ENCODE measurements at places on chromosomes 3 and 15.

DNA sequence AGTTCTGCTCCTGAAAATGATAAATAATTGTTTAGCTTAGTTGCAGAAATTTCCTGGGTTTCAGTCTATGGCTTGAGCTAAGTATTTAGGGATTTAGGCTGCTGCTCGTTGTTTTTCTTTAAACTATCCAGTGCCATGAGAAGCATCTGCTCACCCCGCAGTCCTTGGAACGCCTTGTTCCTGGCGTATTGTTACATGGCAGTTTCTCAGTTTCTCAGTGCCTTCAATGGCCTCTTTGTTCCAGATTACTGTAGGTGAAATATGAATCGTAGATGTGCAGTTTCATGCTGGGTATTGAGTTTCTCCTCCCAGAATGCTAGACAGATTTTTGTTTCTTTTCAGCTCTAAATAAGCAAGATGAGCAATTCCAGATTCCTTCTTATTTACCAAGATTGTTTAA is 269.5 kb upstream of the GBE1 start:
- no peak for DNase-seq

- DNase-seq: no peak
These were observed 79.5 kb upstream of the FGF7 start for GRCh38 chr15:49343546-49343945.

- DNase-seq: no peak
These were observed 28.9 kb downstream of the TGM4 start for GRCh38 chr3:44903314-44903713.

DNA sequence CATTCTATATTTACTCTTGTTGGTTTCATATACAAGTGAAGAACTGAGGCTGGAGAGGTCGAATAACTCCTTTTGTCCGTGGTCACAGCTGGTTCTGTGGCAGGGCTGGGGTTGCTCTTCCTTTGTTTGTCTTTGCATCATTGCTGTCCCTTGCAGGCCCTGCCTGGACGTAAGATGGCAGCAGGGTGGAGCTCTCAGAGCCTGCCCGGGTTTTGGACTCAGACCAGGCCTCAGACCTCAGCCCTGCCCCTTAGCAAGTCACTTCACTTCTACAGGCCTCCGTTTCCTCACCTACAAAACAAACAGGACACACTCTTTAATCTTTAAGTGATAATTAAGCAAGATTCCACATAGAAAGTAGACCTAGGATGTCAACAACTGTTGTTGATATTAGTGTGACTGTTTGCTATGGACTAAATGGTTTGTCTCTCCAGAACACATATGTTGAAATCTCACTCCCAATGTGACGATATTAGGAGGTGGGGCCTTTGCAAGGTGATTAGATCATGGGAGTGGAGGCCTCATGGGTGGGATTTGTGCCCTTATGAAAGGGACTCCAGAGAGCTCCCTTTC is 65.6 kb upstream of the PLXNA1 start:
- no peak for DNase-seq

DNA sequence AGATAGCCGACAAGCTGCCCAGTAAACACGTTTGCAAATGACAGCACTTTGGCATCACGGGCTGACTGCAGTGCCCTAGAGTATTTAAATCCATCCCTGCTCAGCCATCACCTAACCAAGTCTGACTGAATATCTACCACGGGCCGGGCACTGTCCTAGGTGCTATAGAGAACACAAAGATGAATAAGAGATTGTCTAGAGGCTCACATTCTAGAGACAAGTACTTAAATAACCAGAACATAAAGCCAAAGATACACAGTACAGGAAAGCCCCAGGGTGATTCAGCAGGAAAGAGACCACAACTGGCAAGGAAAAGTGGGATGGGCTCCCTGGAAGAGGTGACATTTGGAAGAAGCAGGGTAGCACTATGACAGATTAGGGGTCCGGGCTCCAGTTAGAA is 103.5 kb downstream of the MYLK start:
- no peak for DNase-seq

DNA sequence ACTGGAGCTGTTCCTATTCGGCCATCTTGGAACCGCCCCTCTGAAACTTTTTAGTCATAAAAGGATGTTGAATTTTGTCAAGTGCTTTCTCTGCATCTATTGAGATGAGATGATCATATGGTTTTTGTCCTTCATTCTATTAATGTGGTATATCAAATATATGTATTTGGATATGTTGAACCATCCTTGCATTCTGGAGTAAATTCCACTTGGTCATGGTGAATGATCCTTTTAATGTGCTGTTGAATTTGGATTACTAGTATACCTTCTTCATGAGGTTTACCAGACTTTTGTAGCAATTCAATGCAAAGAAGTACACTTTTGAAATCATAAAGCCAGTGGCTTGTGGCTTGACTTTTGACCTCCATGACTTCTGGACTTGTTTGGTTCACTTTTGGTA is 33.4 kb upstream of the XRN1 start:
- DNase-seq: no peak

- no peak for DNase-seq
These were observed 189.3 kb upstream of the SGO1 start for GRCh38 chr3:20375302-20375701.

GRCh38 chr3:183354325-183354831 is 74.0 kb downstream of the MCF2L2 start:
- no peak for DNase-seq

DNA sequence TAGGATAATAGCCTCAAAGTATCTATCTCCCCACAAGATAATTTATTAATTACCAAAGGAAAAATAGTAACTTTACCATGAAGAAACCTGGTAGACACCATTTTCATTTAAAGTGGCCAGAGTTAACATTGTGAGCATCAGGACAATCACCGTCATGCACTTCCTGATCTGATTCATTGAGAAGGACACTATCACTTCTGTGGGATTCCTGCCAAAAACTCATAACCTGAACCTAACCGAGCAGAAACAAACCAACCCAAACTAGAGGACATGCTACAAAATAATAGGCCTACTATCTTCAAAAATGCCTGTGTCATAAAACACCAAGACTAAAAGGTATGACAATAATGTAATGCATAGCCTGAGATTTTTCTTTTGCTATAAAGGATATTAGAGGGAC is 39.0 kb downstream of the FSIP1 start:
- DNase-seq: no peak

DNA sequence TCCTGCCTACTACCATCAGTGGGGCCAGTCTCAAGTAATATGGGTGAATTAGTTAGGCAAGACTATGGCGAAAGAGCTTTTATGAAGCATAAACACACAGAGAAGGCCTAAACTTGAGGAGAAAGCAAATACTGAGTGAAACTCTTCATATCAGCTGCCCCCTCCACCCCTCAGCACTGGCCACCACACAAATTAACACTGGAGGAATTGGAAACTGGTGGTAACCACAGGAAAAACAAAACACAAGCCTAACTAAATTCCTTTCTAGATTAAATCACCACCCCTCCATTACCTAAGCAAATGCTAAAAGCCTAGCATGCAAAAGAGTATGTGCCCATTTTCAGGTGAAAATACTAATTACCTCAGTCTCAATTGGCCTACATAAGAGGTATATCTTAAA is 774.7 kb upstream of the NECTIN3 start:
- no peak for DNase-seq

DNA sequence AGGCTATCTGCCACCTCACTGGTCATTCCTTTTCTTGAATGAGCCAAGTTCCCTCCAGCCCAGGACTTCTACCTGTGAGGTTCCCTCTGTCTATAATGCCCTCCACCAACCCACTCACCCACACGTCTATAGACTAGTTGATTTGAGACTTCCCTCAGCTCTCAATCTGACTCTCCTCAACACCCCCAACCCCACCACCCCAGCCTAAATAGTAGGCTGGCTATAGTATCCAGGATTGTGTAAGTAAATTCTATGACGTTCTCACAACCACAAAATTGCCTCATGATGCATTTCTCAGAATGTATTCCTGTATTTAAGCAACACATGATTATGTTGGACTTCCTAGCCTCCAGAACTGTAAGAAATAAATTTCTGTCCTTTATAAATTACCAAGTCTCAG is 2.2 kb downstream of the PLSCR1 start:
- DNase-seq: no peak

- DNase-seq: no peak
These were observed 43.8 kb downstream of the WWTR1 start for GRCh38 chr3:149613988-149614387.

- no peak for DNase-seq
These were observed 4.9 kb downstream of the ADIPOQ start for GRCh38 chr3:186847437-186847836.

GRCh38 chr3:155504682-155505081 is 211.2 kb upstream of the STRIT1 start:
- DNase-seq: no peak

DNA sequence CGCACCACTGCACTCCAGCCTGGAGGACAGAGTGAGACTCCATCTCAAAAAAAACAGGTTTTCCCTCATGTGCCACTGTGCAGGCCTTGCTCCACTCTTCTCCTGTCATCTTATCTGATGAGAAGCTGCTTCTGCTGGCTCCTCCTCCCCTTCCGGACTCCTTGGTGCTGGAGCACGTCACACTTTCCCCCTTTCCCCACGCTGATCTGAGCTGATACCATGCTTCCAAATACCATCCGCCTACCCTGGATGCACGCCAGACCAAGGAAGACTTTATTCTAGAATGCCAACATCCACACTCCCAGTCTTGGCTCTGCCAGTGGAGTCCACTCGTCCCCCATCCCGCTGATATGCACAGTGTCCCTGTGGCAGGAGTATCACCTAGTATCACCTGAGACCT is 31.3 kb downstream of the HOMER2 start:
- DNase-seq: no peak

GRCh38 chr3:43540624-43541023 is 81.2 kb downstream of the ANO10 start:
- DNase-seq: no peak

- DNase-seq: no peak
These were observed 60.0 kb downstream of the DNASE1L3 start for GRCh38 chr3:58150810-58151199.

- DNase-seq: no peak
These were observed 207.7 kb downstream of the ATP10A start for GRCh38 chr15:25655207-25655948.

- DNase-seq: no peak
These were observed 114.3 kb downstream of the TGFBR2 start for GRCh38 chr3:30720586-30721313.

DNA sequence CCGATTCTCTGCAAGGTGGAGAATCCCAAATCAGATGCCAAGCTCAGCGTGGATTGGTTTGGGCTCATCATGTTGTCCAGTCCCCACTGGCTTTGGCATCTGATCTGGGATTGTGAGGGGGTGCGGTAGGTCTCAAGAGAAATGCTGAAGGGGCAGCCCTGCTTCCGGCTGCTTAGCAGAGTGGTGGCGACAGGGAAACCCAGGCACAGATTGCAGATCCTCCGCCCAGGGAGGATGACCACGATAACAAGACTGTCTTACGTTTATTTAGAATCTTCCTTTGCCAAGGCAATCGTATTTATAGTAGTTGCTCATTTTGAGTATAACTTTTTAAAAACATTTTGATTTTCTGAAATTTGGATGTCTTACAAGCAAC is 61.1 kb downstream of the SLC12A8 start:
- no peak for DNase-seq

GRCh38 chr3:15800780-15801179 is 3.0 kb upstream of the ANKRD28 start:
- no peak for DNase-seq

GRCh38 chr3:196073255-196073753 is 8.6 kb downstream of the TFRC start:
- no peak for DNase-seq

GRCh38 chr15:54212635-54213034 is 234.4 kb downstream of the UNC13C start:
- DNase-seq: no peak

DNA sequence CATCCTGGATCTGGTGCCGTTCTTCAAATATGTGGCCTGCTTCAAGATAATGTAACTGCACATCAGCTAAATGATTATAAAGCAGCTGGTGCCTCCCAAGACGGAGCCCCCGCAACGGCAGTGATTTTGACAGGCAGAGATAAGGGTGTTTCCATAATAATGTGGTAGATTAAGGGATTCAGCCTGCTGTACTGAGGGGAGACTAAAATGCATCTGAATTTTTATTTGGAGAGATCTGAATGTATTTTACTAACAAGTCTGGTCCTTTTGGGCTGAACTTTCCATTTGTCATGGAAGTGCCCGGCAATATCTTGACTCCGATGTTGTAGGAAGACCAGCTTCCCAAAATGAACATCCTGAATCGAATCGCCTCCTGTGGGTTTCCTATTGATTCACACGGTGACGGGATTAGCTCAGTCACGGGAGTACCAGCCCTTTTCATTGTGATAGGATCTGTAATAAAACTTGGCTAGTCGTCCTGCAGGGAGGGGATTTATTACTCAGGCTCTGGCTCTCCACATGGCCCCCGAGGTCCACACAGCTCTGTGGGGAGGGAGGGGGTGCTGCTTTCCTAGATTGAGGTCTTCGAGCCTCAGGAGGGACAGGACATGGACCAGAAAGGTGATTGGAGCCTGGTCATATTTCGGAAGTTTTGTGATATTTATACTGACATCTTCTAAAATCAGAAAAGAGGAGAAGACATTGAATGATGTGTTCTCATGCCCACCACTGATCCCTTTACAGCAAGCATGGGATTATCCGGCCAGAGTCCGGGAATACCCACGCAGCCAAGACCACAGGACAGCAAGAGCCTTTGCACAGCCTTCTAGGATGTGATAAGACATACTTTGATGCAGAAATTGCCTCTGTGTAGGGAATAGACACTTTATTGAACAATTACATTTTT is 2.5 kb upstream of the PCSK6 start:
- DNase-seq: no peak

- DNase-seq: no peak
These were observed 34.9 kb downstream of the RNU5B-1 start for GRCh38 chr15:65339416-65339815.

GRCh38 chr15:95295363-95295762 is 1035.1 kb upstream of the NR2F2 start:
- no peak for DNase-seq

GRCh38 chr15:68301301-68301700 is 23.8 kb downstream of the FEM1B start:
- DNase-seq: no peak

DNA sequence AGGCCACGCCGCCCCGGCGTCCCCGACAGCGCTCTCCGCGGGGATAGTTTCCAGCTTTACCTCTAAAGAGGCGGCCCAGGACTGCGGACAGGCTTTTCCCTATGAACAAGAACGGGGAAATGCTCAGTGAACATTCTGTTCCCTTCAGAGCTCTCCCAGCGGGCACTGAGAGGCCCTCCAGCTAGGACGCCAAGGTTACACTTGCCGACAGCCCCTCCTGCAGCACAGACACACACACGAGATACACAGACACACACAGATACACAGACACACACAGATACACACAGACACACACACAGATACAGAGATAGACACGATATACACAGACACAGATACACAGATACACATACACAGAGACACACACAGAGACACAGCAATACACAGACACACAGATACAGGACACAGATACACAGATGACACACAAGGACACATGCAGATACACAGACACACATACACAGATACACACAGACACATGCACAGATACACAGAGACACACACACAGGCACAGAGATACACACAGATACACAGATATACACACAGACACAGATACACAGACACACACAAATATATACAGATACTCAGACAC is 533 bp upstream of the OCA2 start:
- DNase-seq: no peak

Measured in activated naive CD4-positive, alpha-beta T cell (primary cell).